Fibroblast of the aortic adventitia (primary cell): ENCODE measurements at places on chromosomes 3 and 15. TPM values are rescaled to one million over a fixed set of nuclear protein-coding genes. Genes with fewer than 3 reads are reported as not detected.

CPLX3 gene
- total RNA-seq: not detected in 2 replicates

MOBP gene
- not detected in 2 replicates for total RNA-seq

SPATA12 gene
- total RNA-seq: 0.09 TPM in 1 of 2 replicates, not detected in the other

MESP1 gene
- total RNA-seq: 0.45 and 0.49 TPM in 2 replicates

RAB7A gene
- total RNA-seq: 96.8 and 166 TPM in 2 replicates

PPP2R3A gene
- total RNA-seq: 16.1 and 17.9 TPM in 2 replicates

KNG1 gene
- not detected in 2 replicates for total RNA-seq

ANKRD63 gene
- not detected in 2 replicates for total RNA-seq

MRAS gene
- total RNA-seq: 31.2 and 53.3 TPM in 2 replicates

DPH6 gene
- 23.3 and 51.3 TPM in 2 replicates for total RNA-seq

EBLN2 gene
- 5.6 and 5.8 TPM in 2 replicates for total RNA-seq

FSD2 gene
- total RNA-seq: not detected in 2 replicates

SLC9C1 gene
- 0.33 and 0.45 TPM in 2 replicates for total RNA-seq

OCA2 gene
- total RNA-seq: not detected in 2 replicates

LINS1 gene
- total RNA-seq: 11.2 and 25.8 TPM in 2 replicates
